ENCODE measurements at places on chromosomes 7 and 10.

DNA sequence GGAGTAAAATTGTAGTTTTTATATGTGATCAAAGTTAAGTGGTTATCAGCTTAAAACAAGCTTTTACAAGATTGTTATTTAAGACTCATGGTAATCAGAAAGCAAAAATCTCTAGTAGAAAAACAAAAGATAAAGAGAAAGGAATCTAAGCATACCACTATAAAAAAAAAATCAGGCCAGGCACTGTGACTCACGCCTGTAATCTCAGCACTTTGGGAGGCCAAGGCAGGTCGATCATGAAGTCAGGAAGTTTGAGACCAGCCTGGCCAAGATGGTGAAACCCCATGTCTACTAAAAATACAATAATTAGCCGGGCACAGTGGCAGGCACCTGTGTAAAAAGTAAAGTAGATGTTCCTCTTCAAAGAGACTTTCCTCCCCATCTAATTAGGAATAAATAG is 265.9 kb upstream of the NRP1 start:
- peak; percentile 44 for DNase-seq

DNA sequence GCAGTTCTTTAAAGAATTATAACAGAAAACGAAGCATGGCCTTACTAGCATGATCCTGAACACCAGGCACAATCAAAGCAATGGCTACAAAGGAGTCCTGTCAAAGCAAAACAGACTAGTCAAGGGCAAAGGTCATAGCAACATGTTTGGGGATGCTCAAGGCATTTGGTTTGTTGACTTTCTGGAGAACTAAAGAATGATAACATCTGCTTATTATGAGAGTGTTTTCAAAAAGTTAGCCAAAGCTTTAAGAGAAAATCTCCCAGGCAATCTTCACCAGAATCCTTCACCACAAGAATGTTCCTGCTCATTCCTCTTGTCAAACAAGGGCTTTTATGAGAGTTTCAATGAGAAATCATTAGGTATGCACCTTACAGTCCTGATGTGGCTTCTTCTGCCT is 95.1 kb upstream of the CPXM2 start:
- DNase-seq: no peak

DNA sequence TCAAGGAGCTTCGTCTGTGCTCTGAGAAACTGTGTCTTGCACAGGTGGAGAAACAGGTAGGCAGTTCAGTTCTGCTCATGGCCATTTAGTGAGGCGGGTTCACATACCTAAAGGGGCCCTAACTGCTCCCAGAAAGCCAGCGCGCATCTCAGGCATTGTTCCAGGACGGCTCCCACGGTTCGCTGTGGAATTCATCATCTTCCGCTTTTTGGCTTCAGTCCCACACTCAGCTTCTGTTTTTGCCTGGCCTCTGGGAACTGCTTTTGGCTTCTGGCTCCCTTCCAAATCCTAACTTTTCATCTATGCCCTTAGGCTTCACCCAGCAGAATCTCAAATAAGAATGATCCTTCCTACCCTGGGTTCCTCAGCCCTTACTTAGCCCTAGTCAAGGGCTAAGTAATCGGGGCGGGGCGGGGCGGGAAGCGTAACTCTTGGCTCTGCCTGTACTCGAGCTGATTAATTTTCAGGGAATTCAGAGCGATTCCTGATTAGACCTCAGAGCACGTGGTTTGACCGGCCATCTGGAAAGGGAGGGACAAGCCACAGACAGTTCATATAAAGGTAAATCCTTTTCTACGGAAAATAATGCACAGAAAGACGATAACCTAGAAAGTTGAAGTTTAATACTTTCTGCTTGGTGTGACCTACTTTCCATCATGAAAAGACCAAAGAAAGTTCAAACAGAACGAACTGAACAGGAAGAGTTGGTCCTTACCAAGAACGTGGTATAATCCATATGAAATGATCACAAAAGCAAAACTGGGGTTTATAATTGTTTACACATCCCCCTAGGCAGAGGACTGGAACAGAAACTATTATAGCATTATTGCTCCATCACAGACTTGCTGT is 105.7 kb downstream of the ST8SIA6 start:
- DNase-seq: peak; percentile 80

DNA sequence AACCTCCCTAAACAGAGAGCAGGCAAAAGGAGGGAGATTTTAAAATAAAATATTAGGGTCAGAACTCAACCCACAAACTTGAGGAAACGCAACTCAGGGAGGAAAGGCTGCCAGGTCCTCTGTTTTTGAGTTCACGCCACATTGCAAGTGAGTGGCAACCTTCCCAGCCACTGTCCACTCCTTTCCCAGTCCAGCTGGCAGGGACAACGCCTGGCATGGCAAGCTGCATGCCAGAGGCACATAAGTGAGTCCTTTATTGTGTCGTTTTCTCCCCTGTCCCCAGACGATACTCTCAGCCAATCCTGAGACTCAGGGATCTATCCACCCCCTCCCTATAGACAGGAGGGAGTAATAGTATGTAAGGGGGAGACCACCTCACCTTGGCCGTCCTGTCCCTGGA is 22.4 kb downstream of the FBXW4 start:
- no peak for DNase-seq

DNA sequence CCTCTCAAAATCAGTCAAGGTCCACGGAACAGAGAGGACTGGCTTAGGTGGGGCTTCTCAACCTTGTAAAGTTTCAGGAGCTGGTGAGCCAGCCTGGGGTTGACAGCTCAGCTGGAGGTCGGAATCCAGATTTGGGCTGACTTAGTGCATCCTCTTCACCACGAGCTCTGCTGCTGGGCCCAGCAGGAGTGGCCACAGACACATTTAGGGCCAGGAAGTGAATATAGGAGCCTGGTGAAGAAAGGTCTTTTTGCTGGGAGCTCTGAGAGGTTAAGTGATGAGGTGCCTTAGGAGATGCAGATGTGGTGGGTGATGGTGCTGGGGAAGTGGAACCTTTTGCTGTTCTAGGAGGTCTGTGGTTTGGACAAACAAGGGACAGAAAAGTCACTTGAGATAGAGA is 39.3 kb upstream of the MMD2 start:
- DNase-seq: no peak

DNA sequence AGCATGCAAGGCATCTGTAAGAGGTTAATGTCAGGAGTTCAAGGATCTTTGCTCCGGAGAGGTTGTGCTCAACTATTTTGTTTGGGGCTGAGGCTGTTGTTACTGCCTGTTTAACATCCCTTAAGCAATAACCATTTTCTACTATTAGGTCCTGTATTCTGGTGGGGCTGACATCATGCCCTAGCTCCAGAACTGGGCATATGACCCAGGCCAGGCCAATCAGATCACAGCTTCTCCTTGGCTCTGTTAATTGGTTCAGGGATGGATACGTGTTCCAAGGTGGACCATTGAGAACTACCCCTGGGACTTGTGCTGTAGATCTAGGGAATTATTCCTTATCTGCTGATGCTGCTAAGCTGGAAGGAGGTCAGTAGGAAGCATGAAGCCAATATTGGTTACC is 67.0 kb downstream of the SYPL1 start:
- DNase-seq: no peak

DNA sequence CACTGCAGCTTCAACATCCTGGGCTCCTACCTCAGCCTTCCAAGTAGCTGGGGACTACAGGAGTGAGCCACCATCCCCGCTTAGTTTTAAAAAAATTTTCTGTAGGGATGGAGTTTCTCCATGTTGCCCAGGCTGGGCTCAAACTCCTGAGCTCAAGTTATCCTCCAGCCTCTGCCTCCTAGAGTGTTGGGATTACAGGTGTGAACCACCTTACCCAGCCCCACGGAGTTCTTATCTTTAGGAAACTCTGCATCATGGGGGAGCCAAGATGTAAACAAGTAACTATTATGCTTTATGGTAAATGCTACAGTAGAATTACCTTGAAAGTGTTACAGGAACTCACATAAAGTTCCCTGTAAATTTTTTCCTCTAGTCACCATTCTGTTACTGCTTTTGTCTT is 65.3 kb downstream of the PHTF2 start:
- no peak for DNase-seq

DNA sequence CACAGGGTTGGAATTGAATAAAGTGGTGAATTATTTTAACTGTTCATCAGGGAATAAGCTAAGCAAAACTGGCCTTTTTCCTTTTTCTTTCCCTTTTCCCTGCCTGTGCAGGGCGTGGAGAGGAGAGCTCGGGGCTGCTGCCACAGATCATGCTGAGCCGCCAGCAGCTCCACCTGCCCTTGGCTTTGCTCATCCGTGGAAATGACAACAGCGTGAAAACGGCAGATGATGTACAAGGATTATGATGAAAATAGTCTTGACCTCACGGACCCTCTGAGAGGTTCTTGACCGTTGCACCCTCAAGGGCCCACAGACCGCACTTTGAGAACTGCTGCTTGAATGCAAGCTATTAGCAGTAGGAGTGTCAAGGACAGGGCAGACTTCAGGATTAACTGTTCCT is 10.6 kb downstream of the PPP2R2D start:
- no peak for DNase-seq

GRCh38 chr7:139374246-139374645 is 14.6 kb downstream of the LUC7L2 start:
- DNase-seq: no peak

GRCh38 chr10:131920151-131920550 is 19.3 kb downstream of the PPP2R2D start:
- DNase-seq: no peak

- no peak for DNase-seq
Measured at GRCh38 chr10:29479981-29480954, 154.5 kb downstream of the SVIL start.

GRCh38 chr7:135704698-135705097 is 23.3 kb downstream of the SLC13A4 start:
- no peak for DNase-seq

- no peak for DNase-seq
Measured at GRCh38 chr7:108057951-108058481, 55.1 kb upstream of the LAMB1 start.

DNA sequence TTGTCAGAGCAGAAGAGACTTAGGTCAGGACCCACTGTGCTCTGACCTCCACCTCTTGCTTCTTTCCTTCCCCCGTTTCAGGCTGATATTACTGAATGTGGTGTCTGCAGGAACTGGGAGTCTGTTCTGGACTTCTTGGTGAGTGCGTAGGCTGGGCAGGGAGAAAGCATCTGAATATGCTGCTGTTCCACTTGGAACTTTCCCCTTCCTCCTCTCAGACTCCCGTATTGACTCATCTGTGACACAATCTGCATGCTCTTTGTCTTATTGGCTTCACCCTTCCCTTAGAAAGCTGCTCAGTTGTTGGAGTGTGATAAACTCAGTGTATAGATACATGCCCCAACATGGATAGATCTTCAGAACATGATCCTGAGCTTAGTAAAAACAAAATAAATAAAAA is 137.6 kb upstream of the HABP2 start:
- DNase-seq: no peak

DNA sequence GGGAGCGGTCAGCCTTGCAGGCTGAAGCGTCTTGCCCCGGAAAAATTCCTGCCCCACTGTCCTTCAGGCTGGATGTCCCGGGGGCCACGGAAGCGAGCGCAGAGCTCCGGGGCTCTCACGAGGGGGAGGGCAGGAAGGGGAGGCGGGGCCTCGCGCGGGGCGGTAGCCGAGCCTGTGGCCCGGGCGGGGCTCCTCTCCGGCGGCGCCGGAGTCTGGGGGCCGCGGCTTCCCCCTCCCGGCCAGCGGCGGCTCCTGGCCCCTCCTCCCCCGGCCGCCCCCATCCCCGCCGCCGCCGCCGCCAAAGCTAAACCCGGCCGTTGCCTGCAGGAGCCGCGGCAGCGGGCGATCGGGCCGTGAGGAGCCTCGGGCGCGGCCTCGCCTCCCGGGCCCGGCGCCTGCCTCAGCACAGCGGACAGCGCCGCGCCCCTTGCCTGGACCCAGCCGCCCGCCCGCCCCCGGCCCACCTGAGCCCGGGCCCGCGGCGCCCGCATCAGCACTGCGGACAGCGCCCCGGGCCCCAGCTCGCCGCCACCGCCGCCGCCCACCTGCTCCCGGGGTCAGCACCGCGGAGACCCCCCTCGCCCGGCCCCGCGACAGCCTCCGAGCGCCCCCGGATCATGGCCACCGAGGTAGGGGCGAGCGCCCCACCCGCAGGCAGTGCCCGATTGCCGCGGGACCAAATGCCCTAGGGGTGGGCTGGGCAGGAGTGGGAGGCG is at the start of gene GOLGA7B:
GOLGA7B (plus strand) TSS at position 157 of the 716 bp plus-strand sequence; CDS start at position 618, 461 bp downstream.
- peak; percentile 27 for DNase-seq

- DNase-seq: no peak
Measured at GRCh38 chr7:155395176-155395797, 62.6 kb upstream of the EN2 start.

DNA sequence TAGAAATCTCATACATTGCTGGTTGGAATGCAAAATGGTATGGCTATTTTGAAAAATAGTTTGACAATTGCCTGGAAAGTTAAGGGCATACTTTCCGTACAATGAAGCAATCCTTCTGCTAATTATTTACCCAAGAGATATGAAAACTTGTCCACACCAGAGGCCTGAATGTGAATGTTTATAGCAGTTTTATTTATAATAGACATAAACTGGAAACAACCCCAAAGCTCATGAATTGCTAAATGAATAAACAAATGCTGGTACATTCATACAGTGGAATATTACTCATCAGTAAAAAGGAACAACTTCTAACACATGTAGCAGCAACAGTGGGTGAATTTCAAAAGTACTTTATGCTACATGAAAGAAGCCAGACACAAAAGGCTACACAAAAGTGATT is 42.7 kb downstream of the MMRN2 start:
- DNase-seq: no peak

- no peak for DNase-seq
Measured at GRCh38 chr10:74988832-74989561, 122.5 kb upstream of the SAMD8 start.

All from fibroblast of skin of scalp (primary cell).